Stimulated activated CD8-positive, alpha-beta memory T cell treated with anti-CD3 and anti-CD28 coated beads, Interleukin-4, amount 100 ng/mL, for 4 hours (primary cell): ENCODE measurements at places on chromosomes 4 and X.

DNA sequence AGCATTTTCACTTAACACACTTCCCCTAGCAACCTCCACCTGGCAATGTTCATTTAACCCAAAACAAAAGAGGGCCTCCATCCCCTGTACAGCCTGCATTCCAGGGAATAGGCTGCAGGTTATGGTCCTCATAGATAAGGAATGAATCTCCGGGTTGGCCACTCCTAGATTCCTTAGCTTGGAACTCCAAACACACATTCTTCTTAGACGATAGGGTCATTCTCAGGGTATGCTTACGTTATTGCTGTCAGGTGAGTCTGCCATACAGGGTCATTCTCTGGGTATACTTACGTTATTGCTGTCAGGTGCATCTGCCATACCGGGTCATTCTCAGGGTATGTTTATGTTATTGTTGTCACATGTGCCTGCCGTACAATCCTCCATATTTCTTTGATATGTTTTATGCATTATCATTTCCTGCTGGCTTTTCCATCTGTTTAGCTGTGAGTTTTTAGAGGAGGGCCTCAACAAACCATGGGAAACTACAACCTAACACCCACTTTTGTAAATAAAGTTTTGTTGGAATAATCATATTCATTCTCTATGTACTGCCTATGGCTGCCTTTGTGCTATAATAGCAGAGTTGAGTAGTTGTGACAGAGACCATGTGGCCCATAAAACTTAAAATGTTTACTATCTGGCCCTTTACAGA, 8.2 kb upstream of the AFF1 start:
- no peak for DNase-seq

DNA sequence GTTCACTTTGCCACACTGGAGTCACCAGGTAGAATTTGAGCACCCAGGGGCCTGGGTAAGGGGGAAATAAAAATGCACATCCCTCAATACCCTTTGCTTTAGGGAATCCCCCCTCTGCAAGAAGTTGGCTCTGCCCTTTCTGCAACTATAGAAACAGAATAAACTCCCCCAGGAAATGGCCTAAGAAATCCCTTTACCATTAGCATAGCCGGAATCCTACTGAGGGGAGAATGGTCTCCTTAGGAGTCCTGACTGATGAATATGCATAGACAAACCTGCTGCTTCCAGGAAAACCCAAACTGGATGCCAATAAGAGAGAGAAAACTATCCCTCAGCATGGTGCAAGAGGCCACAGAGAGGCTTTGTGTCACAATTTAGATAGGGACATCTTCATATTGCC, 11.0 kb downstream of the EFHC2 start:
- DNase-seq, result no peak

- DNase-seq, result no peak
Measured at GRCh38 chr4:26099967-26100366, 185.9 kb downstream of the SMIM20 start.

DNA sequence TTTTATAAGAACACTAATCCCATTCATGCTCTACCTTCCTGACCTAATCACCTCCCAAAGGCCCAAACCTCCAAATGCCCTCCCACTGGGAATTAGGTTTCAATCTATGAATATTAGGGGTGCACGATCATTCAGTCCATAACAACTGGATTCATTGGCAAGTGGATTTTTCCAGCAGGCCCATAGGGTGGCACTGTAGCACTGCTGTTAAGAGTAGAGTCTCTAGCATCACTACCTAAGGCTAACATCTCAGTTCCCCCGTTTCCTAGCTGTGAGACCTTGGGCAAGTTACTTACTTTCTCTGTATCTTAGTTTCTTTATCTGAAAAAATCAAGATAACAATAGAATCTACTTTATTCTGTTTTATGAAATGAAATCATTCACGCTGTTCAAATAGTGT, 315.8 kb downstream of the STIM2 start:
- no peak for DNase-seq
